ENCODE measurements at places on chromosomes 16 and 17. TPM values are rescaled to one million over a fixed set of nuclear protein-coding genes. Genes with fewer than 3 reads are reported as not detected.

Gene ANKS4B
- total RNA-seq, result not detected

Gene PPY
- not detected for total RNA-seq

Gene MEFV
- total RNA-seq, result under 0.01 TPM

Gene RHBDL3
- total RNA-seq, result 0.13 TPM

Gene TEX19
- total RNA-seq, result not detected

Gene KRTAP2-1
- not detected for total RNA-seq

Gene MYO15A
- total RNA-seq, result 0.26 TPM

Gene CES5A
- total RNA-seq, result not detected

Gene TK1
- total RNA-seq, result 79.3 TPM

Gene IRF8
- total RNA-seq, result 5.1 TPM

Gene GUCY2D
- not detected for total RNA-seq

Gene TEKT1
- not detected for total RNA-seq

Gene IQCK
- total RNA-seq, result 8.2 TPM

Gene MPV17L
- 0.13 TPM for total RNA-seq

Gene PFN1
- total RNA-seq, result 458 TPM

Gene KRTAP16-1
- total RNA-seq, result not detected

Gene GLOD4
- total RNA-seq, result 40.0 TPM

Gene OR3A3
- total RNA-seq, result not detected

Gene KRT27
- total RNA-seq, result not detected

Gene ARL5C
- total RNA-seq, result not detected

Data from dermis microvascular lymphatic vessel endothelial cell (primary cell).